ENCODE measurements at places on chromosomes 11 and 22.
A peak's percentile ranks its signal among the peaks of the same experiment; 100 is the strongest.

DNA sequence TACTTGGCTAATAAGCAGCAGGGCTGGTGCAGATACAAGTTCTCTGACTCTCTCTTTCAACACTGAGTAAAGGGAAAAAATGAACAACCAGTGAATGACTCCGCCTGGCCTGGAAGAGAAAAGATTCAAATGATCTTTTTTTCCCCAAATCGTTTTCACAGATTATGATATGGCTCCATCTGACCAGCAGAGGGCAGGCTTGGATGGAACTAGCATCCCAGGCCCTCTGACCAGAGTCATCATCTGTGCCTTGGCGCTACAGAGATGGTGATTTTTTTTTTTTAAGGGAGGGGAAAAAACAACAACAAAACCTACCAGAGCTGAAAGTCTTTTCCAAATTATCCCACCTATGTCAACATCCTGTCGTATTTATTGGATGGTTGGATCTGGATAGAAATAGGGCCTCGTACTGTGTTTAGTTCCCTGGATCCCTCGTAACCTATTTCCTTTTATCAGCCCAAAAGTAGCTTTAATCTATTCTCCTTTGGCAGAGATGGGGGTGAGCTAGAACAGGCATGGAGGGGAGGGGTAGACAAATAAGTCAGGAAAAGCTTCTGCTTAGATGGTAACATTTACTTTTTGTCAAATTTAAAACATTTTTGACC is 69.7 kb downstream of the PRSS23 start:
- DNase-seq: peak; percentile 85

DNA sequence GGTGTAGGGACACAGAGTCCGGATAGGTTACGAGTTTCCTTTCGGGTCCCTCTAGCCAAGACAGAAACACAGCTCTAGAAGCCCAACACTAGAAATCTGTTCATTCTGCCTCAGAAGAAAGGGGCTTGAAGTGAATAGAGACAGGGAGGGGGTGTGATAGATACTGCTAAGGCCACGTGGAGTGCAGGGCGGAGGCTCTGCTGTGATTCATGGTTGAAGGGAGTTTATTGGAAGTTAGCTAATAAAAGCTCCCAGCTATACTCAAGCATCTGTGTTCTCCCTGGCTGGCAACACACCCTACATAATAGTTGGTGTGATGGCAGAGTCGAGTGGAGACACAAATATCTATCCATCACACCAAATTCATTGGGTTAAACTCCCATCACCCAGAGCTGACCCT is 337.4 kb downstream of the CADM1 start:
- DNase-seq: no peak

DNA sequence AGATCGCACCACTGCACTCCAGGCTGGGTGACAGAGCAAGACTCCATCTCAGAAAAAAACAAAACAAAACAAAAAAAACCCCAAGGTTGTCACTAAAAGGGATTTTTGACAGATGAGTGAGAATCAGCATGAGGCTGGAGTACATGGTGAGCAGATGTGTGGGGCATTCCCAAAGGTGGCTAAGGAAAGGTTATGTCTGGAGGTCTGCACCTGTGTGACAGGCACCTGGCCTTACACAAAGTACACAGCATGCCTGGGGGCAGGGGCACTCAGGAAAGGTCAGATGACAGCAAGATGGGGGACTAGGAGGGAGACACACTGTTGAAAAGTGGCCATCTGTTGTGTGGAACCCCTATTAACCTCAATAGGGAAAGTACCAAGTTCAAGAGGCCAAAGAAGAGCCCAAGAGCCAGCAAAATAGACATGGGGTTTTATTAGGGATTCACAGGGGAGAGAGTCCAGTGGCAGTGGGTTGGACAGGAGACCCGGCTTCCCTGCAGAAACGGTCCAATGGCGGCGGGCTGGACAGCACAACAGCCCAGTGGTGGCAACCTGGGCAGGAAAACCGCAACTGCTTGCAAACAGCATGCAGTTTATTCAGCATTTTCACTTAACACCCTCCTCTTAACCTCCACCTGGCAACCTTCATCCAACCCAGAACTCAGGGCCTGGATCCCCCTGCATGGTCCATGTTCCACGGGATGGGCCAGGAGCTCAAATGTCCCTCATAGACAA is 101.1 kb downstream of the MICAL2 start:
- no peak for DNase-seq

- DNase-seq: no peak
Measured at GRCh38 chr22:30717952-30718351, 23.3 kb downstream of the OSBP2 start.

- no peak for DNase-seq
Measured at GRCh38 chr11:32430568-32431381, 4.6 kb downstream of the WT1 start.

DNA sequence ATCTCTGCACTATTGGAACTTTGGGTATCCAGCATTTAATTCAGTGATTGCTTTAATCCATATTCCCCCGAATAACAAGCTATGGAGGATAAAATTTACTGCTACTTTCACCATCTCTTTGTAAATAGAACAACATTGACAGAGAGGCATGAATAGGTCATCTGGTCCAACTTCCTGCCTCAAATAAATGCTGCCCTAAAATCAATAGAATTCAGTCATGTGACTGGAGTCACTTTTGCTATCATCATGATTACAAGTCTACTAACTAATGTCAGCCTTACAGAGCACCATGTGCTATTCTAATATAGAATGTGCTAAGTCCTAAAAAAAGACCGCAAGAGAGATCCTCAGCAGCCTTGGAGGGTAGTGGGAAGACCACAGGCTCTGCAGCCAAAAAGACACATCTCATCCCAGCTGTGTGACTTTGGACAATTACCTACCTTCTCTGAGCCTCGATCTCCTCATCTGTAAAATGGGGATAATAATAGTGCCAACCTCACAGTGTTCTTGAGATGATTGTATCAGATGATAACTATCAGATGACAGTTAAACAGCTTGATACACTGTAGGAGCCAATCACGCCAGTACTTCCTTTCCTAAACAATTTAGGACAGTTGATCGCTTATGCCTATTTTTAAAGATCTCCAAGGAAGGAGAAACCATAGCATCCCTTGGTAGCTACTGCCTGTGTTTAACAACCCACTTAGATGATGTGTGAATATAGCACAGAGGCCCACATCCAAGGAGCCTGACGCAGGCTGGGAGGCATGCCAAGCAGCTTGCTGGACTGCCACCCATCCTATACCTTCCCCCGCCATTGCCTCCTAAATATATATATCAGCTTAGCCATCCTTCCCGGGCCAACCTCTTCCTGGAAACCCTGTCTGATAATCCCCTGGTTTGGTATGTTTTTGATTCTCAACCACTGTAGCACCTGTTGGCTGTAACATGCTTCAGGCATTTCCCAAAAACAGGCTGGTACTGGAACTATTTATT is 77.3 kb upstream of the PHF21A start:
- DNase-seq: no peak

DNA sequence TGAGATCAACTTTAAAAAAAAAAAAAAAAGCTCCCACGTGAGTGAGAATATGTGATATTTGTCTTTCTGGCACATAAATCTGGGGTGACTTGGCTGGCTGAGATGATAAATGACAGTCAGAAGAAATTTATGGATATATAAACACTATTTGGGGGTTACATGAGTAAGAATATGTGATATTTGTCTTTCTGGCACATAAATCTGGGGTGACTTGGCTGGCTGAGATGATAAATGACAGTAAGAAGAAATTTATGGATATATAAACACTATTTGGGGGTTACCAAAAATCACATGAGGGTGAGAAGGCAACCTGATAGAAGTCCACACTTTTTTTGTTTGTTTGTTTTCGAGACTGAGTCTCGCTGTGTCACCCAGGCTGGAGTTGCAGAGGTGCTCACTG is 6.6 kb upstream of the TSG101 start:
- no peak for DNase-seq

GRCh38 chr22:37999236-37999635 is 14.9 kb upstream of the SOX10 start:
- no peak for DNase-seq

- no peak for DNase-seq
Measured at GRCh38 chr22:20967697-20968211, 699 bp downstream of the AIFM3 start.

- DNase-seq: no peak
Measured at GRCh38 chr11:126595560-126595959, 240.1 kb downstream of the ST3GAL4 start.

DNA sequence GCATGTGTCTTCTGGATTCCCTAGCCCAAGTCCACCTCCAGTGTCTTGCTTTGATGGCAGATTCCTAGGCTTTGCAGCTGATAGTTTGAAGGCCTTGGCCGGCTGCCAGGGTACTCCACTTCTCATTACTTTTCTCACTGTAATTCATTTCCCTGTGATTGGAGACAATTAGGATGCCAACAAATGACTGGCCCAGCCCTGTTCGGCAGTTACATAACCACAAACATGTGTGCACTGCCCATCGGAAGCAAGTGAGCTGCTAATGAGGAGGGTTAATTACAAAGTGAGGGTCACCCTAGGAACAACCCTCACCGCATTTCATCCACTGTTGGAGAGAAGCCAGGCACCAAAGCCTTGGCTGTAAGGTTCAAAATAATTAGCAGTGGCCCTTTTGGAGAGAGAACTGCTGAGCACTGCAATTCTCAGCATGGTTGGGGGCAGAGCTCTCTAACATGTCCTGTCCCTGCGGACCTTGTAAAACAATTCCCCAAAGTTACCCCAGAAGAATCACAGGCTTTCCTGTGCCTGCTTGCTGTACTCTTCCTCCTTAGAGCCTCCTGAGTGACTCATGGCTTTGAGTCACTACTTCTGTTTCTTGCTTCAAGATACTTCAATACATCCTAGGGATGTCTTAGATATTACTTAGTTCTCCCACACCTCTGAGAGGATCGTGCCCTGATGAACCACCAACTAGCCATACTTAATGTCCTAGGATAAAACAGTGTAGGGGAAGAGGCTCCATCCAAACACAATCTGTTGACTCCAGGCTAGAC is 109.7 kb upstream of the GALNT18 start:
- DNase-seq: peak; percentile 65

- no peak for DNase-seq
Measured at GRCh38 chr11:66471142-66471541, 4.4 kb downstream of the PELI3 start.

DNA sequence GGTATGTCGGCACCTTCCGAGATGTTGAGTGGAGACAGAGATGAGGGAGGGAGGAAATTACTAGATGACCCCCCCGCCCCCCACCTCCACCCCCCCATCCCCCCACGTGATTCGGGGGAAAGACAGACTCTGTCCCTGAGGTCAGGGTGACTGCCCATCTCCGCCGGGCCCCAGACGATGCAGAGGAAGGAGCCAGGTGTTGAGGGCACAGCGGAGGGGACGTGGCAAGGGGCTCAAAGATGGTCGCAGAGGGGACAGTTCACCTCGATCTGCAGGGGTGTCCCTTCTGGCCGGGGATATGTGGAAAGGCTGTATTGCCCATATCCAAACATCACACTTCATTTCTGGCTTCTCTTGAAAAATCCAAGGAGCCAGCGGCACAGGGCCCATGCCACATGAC is 14.1 kb downstream of the PHF21B start:
- DNase-seq: no peak

- DNase-seq: no peak
Measured at GRCh38 chr11:78667461-78667860, 92.8 kb upstream of the NARS2 start.

DNA sequence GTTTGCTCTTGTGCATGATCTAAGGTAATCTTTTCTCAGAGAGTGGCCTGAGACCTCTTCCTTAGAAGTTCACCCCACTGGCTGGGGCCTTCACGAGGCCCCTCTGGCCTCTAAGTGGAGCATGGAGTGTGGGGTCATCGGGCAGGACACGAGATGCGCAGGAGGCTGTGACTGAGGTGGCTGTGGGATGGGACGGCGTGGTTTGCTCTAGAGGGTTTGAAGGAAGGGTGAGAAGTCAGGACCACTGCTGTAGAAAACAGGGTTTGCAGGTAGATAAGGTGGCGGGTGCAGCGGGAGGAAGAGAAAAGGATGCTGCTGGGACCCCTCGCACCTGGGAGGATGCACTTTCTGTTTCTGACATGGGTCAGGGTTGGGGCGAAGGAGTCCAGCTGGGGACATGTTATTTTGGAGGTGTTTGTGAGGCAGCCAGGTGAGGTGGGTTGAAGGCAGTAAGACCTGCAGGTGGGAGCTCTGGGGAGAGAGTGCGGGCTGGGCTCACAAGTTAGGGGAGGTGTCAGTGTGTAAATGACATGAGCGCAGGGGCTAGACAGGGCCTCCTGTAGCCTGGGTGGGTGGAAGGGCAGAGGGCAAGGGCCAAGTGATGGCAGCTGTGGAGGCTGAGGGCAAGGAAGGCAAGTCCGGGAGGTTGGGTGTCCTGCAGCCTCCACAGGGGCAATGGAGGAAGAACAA is 62.5 kb downstream of the KCNQ1 start:
- no peak for DNase-seq

DNA sequence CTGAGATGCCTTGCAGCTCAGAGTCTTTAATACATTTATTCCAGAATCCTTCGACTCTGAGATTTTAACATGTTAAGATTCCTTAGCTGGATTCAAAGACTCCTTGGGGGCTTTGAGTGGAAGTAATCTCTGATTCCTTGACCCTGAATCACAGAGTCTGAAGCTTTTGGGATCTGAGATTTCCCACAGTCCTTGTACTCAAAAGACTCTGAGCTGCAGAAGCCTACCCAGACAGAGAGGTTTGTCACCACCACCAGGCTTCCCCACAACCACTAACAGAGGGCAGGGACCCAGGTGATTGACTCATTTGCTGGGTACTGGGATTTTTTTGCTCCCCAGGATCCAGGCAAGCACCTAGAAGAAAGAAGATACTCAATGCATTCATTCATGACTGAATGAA is 1.4 kb upstream of the SERPINH1 start:
- DNase-seq: peak; percentile 43

GRCh38 chr11:94525546-94526324 is 13.5 kb downstream of the C11orf97 start:
- peak; percentile 53 for DNase-seq

GRCh38 chr11:116856423-116856822 is 19.0 kb upstream of the APOA1 start:
- DNase-seq: no peak

GRCh38 chr22:31321421-31321820 is 24.7 kb downstream of the PATZ1 start:
- no peak for DNase-seq

- peak; percentile 67 for DNase-seq
Measured at GRCh38 chr22:42437488-42438292, 5.5 kb upstream of the NFAM1 start.

DNA sequence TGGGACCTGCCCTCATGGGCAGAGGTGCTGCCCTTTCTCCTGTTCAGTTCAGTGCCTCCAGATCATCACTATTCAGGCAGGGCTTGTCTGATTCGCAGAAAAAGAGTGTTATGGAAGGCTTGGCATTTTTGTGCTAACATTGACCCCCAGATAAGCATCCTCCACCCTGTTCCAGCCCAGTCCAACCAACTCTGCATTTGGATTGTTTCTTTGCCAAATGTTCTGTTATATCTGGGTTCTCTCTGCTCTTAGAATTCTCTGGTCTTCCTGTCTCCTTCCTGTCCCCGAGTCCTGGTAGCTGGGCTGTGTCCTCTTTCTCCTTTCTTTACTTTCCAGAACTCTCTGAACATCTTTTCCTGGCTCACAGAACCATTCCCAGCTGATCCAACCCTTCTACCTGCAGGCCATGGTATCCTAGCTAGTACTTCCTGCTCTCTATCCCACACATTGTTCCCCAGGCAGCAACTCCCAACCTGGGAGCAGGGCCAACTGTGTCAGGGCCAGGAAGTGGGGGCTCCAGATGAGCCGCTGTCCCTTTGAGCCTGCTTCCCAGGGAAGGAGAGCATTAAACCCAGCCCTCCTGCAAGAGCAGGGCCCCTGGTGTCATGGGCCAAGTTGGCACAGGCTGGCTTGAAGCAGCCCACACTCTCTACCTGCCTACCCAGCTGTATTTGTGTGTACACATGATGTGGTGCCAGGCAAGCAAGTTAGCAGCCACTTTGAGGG is 280.7 kb upstream of the CADM1 start:
- DNase-seq: no peak

Measured in AG08395 (cell line).